Cortex of kidney (tissue), 1 donor: ENCODE measurements at places on chromosomes 11 and 22.

DNA sequence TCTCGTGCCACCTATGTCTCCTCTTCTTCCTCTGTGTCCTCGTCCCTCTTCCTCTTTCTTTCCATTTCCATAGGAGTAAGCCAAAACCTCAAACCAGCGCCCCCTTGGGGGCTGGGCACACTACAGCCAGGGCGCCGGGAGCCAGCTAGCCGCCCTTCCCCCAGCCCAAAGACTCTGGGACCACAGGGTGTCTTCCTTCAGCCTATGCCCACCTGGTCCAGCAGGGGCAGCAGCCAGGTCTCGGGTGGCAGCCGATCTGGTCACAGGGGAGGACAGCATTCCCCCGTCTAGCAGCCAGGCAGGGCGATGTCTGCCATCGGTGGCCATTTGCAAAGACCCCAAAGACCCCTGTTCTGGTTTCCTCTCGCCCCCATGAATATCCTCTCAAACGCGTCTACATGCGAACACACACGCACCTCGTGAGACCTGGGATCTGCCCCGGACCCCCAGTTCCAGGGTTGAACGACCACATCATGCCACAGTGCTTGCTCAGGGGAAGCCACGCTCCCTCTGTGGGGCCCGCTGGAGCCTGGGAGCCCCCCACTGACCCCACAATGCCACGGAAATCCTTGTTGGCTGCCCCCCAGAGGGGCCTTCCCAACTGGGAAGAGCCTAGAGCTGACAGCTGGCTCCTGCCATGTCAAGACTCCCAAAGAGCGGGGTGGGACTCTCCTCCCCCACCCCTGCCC lies 546.0 kb upstream of the CCDC179 start:
- DNase-seq, result no peak

DNA sequence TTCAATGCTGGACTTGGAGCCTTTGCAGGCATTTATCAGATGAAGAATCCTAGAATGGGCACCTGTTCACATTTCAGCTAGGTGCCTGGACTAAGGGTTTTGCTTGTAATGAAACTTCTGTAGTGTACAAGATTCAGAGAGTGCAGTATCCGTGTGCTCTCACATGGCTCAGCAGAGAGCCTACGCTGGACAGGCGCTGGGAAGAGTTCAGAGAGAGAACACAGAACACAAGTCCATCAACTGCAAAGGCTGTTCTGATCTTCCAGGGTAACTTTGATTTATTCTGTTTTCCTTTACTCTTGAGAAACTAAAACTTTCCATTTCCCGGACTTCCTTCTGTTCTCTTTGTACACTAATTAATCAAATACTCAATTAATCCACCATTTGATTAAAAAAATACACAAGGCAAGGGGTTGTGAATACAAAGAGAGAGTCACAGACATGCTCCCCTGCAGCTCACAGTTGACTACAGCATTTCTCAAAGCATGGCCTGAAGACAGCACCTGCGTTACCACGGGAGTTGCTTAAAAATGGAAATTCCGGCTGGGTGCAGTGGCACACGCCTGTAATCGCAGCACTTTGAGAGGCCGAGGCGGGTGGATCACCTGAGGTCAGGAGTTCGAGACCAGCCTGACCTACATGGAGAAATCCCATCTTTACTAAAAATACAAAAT lies 393.7 kb downstream of the LARGE1 start:
- no peak for DNase-seq

- no peak for DNase-seq
These were observed 65.4 kb upstream of the ZC3H12C start for GRCh38 chr11:110027627-110028371.

GRCh38 chr11:66762088-66762487 lies 33.1 kb upstream of the SPTBN2 start:
- DNase-seq, result no peak

DNA sequence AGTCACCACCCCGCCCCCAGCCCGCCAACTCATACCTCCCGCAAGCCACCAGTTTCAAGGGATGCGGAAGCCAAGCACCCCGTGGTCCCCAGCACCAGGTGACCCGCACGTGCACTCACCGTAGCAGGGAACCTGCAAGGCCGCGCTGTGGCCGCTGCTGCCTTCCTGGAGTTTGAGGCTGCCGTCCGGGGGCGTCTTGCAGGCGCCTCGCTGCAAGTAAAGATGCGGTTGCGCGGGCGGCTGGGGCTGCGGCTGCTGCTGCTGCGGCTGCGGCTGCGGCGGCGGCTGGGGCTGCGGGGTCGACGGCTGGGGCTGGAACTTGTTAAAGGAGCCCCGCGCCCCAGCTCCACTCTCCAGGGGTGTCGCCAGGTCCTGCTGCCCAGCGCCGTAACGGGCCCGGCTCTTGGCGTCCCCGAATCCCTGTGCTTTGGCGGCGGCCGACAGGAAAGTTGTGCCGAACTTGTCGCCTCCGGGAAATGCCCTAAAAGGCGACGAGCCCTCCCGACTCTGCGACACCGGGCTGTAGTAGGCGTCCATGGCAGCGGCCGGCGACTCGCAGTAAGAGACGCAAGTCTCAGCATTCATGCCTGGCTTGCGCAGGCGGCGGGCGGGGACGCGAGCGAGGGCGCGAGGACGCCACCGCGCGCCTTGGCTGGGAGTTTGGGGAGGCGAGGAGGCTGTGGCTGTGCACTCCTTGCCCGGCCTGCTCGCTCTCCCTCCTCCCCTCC lies at the start of gene ALX4:
Gene ALX4, minus strand, starts transcription at position 662 of the 728 bp plus-strand sequence. Its CDS starts 77 bp downstream, at position 585.
- no peak for DNase-seq

DNA sequence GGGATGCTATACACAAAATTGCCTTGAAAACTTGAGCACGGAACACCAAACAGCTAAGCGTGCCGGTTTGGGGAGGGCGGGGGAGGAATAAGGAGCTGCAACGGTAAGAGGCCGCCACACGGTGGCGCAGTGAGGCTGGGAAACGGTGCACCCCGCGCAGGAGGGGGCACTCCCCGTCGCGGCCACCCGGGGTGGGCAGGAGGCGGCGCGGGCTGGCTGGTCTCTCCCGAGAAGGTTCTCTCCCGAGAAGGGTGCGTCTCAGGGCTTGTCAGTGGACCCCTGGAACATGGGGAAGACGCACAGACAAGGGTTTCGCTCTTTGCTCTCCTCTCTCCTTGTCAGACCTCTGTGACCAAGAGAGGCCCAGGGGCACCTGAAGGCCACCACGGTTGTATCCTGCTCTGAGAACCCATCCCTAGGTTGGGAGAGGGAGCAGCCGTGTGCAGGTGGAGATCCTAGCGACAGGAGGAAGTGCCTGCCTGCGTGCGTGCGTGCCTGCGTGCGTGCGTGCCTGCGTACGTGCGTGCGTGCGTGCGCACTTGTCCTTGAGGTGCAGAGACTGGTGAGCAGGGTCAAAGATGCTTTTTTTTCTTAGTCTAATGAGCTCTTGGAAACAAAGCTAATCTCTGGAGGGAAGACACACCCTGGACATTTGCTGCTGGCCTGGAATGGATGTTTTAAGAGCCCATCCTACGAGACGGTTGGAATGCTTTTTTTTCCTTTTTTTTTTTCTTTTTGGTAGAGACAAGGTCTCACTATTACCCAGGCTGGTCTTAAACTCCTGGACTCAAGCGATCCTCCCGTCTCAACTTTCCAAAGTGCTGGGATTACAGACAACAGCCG lies 18.1 kb upstream of the JAM3 start:
- DNase-seq, result no peak

- no peak for DNase-seq
These were observed 369.7 kb downstream of the MN1 start for GRCh38 chr22:27431896-27432295.

GRCh38 chr11:112835591-112836255 lies 125.5 kb upstream of the NCAM1 start:
- DNase-seq, result no peak

DNA sequence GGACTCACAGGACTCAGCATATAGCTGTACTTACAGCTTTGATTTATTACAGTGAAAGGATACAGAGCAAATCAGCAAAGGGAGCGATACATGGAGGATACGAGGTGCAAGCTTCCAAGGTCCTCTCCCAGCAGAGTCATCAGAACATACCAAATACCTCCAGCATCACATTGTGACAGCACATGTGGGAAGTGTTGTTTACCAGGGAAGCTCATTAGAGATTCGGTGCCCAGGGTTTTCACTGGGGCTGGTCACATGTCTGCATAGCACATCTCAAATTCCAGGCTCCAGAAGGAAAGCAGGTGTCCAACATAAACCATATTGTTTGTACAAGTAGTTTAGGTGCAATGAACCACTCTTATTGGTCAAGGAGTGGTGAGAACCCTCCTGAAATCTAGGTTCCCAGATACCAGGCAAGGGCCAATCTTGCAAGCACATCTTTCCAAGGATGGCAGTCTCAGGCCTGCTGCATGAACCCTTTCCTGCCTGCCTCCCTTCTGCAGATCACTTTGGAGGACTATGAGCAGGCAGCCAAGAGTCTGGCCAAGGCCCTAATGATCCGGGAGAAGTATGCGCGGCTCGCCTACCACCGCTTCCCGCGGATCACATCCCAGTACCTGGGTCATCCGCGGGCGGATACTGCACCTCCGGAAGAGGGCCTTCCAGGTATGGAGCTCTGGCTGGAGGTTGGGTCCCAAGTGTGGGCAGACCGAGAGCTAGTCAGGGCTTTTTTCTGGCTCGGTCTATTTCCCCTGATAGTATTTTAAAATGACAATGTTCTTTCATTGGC lies 26.7 kb downstream of the AMPD3 start:
- DNase-seq, result no peak

- DNase-seq, result no peak
These were observed 49.7 kb downstream of the LIF start for GRCh38 chr22:30196880-30197336.

GRCh38 chr11:4645974-4646373 lies 2.2 kb downstream of the OR51E1 start:
- no peak for DNase-seq

GRCh38 chr11:17156283-17156682 lies 51.5 kb downstream of the PIK3C2A start:
- DNase-seq, result no peak

GRCh38 chr11:74318241-74318932 lies 6.9 kb upstream of the P4HA3 start:
- no peak for DNase-seq

DNA sequence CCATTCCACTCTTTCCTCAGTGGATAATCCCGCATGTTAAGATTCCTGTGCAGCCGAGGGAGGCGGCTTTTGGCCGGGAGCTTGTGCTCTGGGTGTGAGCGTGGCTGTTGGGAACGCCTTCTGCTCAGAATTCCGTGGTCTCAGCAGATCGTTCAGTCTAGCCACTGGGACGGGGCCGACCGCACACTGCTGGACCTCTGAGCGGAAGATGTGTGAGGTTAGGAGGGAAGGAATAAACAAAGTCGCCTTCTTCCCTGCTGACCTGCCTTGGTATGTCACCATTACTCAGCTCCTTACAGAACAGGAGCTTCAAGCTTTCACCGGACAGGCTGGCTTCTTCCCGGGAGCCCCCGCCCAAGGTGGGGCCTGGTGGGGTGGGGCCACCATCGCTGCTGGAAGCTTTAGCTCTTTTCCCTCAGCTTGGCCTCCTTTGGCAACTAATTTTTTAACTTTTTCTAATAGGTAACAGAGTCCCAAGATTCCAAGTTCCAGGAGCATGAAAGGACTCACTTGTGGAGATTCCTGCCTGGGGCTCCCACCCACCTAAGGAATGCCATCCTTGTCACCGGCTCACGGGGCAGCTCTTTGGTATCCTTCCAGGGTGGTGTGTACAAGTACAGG lies 22.5 kb upstream of the SEPTIN5 start:
- DNase-seq, result no peak

GRCh38 chr11:34064291-34064690 lies 12.8 kb downstream of the CAPRIN1 start:
- DNase-seq, result no peak

GRCh38 chr11:132312701-132313111 lies 942.3 kb downstream of the NTM start:
- DNase-seq, result no peak

- DNase-seq, result no peak
These were observed 54.1 kb downstream of the WNT11 start for GRCh38 chr11:76152086-76152681.

- DNase-seq, result no peak
These were observed 33.8 kb downstream of the OR2AG2 start for GRCh38 chr11:6737872-6738466.

DNA sequence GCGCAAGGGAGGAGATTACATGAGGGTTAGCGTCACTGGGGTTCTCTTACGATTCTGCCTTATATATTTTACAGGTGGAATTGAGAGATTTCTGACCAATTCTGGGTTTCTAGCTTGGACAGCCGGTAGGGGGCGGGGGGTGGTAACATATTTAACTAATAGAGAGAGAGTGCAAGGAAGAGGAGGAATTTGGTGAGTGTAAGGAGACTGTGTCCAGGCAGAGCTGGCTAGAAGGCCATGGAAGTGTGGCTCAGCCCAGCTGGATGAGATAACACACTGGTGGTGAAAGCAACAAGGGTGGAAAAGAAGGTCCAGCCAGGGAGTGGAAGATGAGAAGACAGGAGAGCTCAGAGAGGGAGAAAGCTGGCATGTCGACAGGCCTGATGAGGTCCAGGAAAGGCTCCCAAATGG lies 56.5 kb downstream of the ST3GAL4 start:
- DNase-seq, result no peak

DNA sequence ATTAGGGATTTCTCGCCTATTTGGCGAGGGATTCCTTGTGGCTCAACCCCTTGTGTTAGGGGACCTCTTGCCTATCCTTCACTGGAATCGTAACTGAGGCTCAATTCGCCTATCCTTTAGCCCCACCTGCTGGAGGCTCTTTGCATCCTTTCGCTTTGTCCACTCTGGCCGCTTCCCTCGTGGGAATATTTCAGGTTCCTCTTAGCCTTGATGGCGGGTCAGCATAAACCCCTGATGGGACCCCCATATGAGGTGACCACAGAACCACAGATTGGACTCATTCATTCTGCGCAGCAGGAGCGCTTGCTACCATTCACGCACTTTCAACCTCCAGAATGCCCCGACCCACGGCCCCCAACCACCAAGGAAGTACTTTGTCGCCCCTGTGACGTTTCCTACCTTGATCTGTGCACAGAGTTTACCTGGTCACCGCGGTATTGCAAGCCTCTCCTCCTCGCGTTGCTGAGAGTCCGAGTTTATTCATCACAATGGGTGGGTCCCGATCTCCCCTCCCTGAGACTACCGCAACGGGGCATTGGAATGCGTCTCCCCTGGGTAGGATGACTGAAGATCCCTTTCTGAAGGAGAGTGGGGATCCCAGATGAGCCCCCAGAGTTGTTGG lies at the start of gene OR52N2:
Gene OR52N2, plus strand, starts transcription at position 425 of the 622 bp plus-strand sequence. CDS start 11,412 bp downstream, outside the sequence.
- DNase-seq, result no peak

GRCh38 chr11:8983552-8983951 lies 19.3 kb upstream of the TMEM9B start:
- no peak for DNase-seq

- DNase-seq, result no peak
These were observed 6.2 kb upstream of the RANBP1 start for GRCh38 chr22:20109411-20110358.

DNA sequence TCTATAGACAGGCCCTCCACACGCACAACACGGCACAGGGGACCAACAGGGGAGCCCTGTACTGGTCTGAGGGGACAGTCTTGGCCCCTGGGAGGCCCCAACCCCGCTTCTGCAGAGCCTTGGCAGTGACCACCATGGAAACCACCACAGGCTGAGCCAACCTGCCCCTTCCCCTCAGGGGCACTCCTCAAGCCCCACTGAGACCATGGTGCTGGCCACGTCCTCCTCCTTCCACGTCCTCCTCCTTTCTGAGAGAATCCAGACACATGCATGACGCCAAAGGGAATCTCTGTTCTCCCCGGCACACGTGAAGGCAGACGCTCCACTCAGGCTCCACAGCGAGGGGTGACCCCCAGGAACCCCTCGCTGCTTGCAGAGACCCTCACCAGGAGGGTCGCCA lies 2.7 kb downstream of the BRD1 start:
- no peak for DNase-seq

GRCh38 chr11:30889143-30889794 lies 303.1 kb upstream of the MPPED2 start:
- no peak for DNase-seq

GRCh38 chr22:16783453-16783852 lies 41.8 kb downstream of the XKR3 start:
- no peak for DNase-seq

- DNase-seq, result no peak
These were observed 798.4 kb upstream of the TENM4 start for GRCh38 chr11:80239217-80239616.
